ENCODE measurements at places on chromosomes 6 and 20.

DNA sequence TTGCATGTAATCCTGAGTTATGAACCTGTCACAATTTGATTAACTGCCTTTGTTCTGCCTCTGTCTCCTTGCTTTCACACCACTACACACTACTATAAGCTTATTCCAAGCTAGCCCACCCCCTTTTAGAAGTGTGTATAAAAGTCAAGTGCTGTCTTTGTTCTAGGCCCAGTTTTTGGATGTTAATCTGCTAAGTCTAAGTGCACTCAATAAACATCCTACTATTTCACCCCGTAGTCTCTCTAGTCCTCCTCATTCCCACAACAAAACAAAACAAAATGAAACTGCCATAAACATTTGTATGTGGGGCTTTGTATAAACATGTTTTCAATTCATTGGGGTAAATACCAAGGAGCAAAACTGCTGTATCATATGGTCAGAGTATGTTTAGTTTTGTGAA lies 16.1 kb upstream of the SPACA1 start:
- DNase-seq = no peak

DNA sequence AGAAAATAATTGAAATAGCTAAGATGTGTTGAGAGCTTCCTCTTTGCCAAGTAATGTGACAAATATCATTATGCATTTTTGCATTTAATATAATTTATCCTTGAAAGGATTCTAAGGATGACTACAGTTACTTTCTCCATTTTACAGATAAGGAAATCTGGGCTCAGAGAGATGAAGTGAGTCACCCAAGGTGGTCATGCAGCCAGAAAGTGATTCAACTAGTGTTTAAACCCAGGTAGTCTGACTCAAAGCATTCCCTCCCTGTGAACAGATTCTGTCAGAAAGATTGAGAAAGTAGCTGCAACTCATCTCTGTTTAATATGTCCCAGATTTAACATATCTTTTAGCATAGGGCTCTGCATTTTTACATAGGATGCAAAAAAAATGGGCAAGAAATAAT lies 28.1 kb downstream of the NRSN1 start:
- DNase-seq = no peak

DNA sequence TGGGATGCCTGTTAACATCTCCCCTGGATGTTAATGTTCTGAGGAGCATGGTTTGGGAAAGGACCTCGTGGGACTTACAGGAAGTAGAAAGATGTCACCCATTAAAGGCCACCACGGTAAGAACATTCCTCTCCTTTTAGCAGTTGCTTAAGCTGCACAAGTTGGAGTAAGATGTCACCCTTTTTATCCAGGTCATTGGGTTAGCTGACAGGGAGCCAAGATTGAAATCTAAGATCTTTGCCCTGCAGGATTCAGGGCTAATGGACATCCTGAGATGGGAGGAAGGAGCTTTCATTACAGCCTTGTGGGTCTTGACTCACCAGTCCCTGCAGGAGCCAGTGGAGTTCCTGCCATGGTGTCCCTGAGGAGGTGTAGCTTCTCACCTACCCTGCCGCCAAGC lies 22.1 kb downstream of the PABPC1L start:
- DNase-seq = no peak

GRCh38 chr20:12702312-12702711 lies 306.5 kb upstream of the SPTLC3 start:
- DNase-seq = no peak

- no peak for DNase-seq
Measured at GRCh38 chr20:10555865-10556308, 117.9 kb downstream of the JAG1 start.

DNA sequence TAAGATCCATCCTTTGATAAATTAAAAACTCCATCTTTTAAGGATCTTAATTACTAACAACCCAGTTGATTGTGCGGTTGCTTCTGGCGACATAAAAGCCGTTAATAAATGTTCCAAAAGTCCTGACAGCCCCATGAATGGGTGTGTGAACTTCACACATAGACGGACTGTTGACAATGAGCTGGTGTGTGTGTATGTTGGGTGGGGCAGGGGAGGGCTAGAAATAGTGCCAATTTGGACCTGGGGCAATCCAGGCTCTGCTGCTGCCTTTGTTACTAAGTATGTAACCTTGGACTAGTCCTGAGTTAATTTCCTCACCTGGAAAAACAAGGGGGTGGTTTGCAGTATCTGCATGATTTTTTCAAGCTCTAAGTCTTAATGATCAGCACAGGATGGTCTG lies 4.2 kb downstream of the MAS1 start:
- DNase-seq = no peak

GRCh38 chr6:150254770-150255169 lies 111.9 kb downstream of the PPP1R14C start:
- no peak for DNase-seq

DNA sequence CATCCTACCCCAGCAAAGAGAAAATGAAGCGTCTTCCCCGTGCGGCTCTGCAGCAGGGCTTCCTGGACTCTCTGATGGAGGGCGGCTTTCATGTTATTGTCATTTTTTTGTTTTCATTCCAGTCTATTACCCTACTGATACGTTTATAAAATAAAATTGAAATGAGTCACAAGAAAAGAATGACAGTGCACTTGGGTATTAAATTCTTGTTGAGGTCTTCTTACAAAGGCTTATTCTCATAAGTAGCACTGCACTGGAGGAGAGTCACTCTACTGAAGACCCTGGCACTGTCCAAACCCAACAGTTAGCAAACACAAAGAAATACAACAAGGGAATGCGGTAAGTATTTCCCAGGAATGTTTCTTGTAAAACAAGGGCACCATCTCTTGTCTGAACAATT lies 379.3 kb downstream of the MAFB start:
- DNase-seq = no peak

DNA sequence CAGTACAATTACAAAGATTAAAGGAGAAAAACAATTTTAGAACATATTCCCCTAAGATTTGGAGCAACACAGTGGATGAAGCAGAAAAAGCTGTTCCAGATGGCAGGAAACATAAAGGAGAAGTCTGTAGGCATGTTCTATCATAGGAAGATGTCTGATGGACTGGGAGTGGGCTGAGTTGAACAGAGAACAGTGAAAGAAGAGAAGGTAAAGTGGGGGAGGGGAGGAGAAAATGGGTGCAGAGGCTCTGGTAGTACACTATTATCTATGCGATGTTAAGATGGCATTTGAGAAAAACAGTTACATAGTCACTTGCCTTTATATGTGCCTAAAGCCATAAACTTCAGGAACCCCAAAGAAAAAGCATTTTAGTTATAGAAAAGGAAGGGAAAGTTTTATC lies 4.2 kb upstream of the PHIP start:
- no peak for DNase-seq

- no peak for DNase-seq
Measured at GRCh38 chr20:34165018-34165619, 53.1 kb upstream of the EIF2S2 start.

GRCh38 chr20:36304786-36305495 lies 1.2 kb upstream of the DLGAP4 start:
- DNase-seq = no peak

- no peak for DNase-seq
Measured at GRCh38 chr6:147744012-147744411, 235.5 kb downstream of the SAMD5 start.

DNA sequence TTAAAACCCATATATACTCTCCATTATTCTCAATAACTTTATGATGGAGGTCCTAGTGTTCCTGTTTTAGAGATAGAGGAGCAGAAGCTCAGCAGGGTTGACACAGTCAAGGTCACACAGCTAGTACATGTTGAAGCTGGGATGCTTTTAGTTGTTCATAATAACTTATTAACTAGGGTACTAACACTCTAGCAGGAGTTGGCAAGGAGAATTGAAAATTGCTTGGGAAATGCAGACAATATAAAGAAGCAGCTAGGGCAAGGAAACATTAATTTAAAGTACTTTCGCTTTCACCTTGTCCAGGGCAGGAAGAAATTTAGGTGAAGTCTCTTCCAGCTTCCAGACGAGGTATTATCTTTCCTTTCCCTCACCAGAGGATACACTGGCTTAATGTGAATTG lies 133.7 kb downstream of the RCAN2 start:
- DNase-seq = no peak

GRCh38 chr6:33979750-33980149 lies 166.1 kb downstream of the GRM4 start:
- no peak for DNase-seq

- no peak for DNase-seq
Measured at GRCh38 chr20:35363190-35363589, 48.6 kb downstream of the UQCC1 start.

DNA sequence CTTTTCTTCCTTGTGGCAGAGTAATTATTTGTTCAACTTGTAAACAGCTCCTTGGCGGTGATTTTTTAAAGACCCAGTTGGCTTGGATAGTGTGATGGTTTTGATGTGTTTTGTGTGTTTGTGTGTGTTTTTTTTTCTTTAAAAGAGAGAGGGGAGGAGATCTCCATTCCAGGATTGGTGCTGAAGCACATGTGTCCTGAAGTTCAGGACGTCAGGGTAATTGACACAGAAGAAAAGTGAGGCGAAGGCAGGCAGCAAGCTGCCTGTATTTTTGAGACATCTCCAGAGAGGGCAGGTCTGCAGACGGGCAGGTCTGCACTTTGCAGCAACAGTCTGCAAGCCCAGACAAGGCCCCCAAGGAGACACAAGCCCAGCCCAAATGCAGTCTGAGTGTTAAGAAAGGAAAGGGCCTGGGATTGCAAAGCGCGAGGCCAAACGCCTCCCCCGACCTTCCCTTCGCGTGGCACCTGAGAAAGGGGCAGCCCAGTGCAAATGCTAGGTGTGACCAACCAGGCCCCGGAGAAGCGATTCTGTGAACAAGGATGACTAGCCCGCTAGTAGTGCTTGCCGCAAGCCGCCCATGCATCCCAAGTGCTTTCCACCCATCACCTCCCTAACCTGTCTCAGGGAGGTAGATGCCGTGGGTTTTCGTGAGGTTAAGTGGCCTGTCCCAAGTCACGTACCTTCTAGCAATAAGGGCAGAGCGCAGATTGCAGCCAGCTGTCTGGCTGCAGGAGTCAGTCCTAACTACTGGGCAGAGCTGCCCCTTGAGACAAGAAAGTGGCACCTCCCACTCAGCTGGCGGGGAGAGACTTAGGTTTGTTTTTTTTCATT lies 230.5 kb downstream of the ZMYND8 start:
- no peak for DNase-seq

- DNase-seq = no peak
Measured at GRCh38 chr20:40583205-40583604, 105.8 kb downstream of the MAFB start.

GRCh38 chr6:117233145-117233544 lies 32.2 kb upstream of the VGLL2 start:
- DNase-seq = no peak

GRCh38 chr20:48697845-48698491 lies 129.8 kb downstream of the PREX1 start:
- DNase-seq = no peak

GRCh38 chr20:57212534-57213276 lies 53.7 kb downstream of the BMP7 start:
- DNase-seq = no peak

DNA sequence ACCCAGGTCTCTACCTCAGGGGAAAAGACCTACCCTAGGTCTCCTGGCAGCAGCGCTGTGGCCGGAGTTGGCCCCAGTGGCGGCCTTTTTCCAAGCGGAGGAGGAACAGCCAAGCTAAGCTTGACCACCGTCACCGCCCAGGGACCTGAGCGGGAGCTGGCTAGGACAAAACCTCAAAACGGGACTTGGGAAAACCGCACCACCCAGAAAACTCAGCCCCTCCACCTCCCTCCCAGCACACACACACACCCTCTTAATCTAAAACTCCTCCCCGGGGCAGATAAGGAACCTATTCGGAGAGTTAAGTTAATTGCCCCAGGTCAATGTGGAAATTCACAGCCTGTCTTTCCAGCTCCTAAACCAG lies 2.7 kb upstream of the TRERF1 start:
- DNase-seq = no peak

DNA sequence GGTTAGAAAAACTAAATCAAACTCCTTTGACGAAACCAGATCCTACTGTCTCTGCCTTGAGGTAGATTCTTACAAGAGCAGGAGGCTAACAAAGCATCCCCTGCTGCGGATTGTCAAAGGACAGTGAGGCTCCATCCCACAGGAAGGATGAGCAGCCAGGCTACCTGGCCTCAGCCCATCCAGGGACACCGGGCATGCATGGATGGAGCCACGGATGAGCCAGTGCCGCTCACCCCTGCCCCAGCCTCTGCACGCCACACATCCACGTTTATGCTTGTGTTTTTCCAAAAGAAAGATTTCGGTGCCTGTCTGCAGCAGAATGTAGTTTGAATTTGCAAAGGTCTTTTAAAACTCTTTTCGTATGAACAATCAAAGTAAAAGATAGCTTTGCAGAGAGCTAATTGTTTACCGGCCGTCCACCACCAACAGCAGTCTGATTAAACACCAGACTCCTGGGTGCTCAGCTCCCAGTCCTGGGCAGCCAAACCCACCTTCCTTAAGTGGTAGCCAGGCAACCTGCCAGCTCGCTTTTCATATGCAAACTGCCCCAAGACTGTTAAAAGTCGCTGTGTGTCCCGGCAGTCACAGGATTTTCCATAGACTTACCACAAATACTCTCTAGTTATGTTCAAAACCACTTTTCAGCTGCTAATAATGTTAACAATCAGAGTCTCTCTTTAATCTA lies 999 bp downstream of the THBS2 start:
- DNase-seq = no peak

GRCh38 chr6:163667372-163668060 lies 253.0 kb downstream of the QKI start:
- DNase-seq = no peak

GRCh38 chr6:21228411-21228810 lies 365.1 kb upstream of the SOX4 start:
- DNase-seq = no peak

DNA sequence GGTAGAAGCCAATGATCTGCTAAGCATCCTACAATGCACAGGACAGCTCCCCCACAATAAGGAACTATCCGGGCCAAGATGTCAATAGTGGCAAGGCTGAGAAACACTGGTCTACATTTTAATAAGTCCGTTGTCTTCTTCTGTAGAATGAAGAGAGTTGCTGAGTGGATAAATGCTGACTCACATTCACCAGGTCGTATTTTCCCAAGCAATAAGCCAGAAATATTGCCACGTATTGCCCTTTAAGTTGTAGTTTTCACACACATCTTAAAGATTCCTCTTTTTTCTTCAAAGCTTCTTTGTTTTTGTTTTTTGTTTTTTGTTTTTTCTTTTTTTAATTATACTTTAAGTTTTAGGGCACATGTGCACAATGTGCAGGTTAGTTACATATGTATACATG lies 30.5 kb upstream of the NRN1 start:
- DNase-seq = no peak

Measured in stimulated activated CD4-positive, alpha-beta T cell treated with anti-CD3 and anti-CD28 coated beads, Interleukin-2, amount 100 ng/mL, for 48 hours (primary cell).